ENCODE measurements at places on chromosomes 6 and 20. TPM values are rescaled to one million over a fixed set of nuclear protein-coding genes. Genes with fewer than 3 reads are reported as not detected.

DDO gene
- total RNA-seq: 0.39 TPM

EIF2S2 gene
- total RNA-seq: 82.0 TPM

DYNLT2 gene
- total RNA-seq: 2.1 TPM

STAU1 gene
- 103 TPM for total RNA-seq

NKX2-2 gene
- total RNA-seq: not detected

MRPL18 gene
- total RNA-seq: 98.4 TPM

CLPSL1 gene
- not detected for total RNA-seq

PHF1 gene
- total RNA-seq: 51.6 TPM

TUBB2B gene
- 22.7 TPM for total RNA-seq

HMGA1 gene
- 444 TPM for total RNA-seq

SLC17A1 gene
- not detected for total RNA-seq

EFCAB8 gene
- total RNA-seq: 1.1 TPM

TMEM151B gene
- 0.18 TPM for total RNA-seq

MACROD2 gene
- total RNA-seq: 1.2 TPM

HLA-DRB5 gene
- not detected for total RNA-seq

BPIFA1 gene
- not detected for total RNA-seq

- peak; percentile 76 for DNase-seq
Measured at GRCh38 chr6:56729719-56730118, 87.0 kb upstream of the DST start.

DNA sequence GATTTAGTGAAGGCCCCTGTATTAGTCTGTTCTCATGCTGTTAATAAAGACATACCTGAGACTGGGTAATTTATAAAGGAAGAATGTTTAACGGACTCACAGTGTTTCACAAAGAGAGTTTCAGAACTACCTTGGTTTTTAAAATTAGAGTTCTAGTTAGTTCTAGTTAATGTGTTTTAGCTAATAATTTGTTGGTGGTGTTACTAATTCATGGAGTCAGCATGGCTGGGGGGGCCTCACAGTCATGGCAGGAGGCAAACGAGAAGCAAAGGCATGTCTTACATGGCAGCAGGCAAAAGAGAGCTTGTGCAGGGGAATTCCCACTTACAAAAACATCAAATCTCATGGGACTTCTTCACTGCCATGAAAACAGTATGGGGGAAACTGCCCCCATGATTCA lies 12.0 kb upstream of the SLC17A3 start:
- DNase-seq: no peak

DNA sequence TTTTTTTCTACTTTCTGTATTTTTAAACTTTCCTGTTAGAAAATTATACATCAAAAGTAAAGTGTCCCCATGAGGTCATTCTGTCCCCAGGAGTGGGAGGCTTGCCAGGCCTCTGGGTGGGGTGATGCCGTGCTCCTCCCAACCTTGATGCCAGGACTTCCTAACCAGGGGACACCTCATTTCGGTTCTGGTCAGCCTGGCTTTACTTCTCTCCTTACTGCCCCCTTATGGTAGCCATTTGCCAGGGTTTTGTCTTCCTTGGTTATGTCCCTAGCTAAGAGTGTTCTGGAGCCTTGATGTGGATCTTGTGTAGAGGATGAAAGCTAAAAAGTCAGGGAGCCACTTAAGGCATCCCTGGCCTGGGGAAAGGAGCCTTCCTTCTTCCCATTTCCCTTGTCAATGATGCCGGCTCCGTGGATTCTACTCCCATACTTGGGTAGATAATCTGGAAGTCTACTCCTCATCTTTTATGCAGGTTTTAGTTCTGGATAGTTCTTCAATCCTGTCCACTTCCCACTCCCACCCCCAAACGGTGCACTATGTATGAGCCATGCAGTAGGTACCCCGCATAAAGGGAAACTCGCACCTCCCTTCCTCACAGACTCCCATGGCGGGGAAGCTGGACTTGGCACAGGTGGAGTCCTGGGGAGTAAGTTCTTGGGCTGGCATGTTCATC lies 164.1 kb upstream of the SALL4 start:
- peak; percentile 65 for DNase-seq

DNA sequence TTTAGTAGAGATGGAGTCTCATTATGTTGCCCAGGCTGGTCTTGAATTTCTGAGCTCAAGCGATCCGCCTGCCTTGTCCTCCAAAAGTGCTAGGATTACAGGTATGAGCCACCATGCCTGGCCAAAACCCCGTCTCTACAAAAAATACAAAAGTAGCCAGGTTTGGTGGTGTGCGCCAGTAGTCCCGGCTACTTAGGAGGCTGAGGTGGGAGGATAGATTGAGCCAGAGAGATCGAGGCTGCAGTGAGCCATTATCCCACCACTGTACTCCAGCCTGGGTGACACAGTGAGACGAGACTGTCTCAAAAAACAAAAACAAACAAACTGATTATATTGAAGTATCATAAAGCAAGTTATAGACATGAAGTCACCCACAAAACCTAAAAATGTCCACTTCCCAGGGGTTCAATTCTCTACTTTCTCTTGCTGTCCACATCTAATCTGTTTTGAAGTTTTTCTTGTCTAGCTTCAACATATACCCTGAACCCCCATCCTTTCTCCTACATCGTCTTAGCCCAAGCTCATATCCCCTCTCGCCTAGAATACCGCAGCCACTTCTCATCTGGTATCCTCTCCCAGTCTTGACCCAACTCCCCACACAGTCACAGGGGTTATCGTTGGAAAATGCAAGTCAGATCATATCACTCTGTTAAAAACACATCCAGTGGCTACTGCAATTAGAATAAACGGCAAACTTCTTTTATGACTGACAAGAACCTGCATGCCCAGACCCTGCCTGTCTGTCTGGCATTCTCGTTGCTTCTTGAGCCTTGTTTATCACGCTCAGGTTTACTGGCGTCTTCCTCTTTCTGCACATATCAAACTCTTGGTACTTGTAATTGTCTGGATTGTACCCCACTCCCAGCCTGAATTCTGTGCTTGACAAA lies 20.1 kb upstream of the NCOA3 start:
- DNase-seq: no peak

- DNase-seq: no peak
Measured at GRCh38 chr6:68651011-68651985, 16.2 kb downstream of the ADGRB3 start.

DNA sequence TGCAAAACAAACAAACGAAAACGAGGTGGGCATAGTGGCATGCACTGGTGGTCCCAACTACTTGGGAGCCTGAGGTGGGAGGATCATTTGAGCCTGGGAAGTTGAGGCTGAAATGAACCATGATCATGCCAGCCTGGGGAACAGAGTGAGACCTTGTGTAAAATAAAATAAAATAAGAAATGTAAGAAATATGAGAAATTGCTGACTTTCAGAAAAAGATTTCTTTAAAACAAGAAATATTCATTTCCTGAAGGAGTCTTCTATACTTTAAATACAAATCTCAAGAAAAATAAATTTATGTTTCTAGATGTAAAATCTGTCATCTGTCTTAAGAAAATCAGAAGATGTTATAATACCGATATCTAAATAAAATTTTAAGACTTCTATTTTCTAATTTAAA lies 96.7 kb upstream of the ENPP5 start:
- DNase-seq: no peak

DNA sequence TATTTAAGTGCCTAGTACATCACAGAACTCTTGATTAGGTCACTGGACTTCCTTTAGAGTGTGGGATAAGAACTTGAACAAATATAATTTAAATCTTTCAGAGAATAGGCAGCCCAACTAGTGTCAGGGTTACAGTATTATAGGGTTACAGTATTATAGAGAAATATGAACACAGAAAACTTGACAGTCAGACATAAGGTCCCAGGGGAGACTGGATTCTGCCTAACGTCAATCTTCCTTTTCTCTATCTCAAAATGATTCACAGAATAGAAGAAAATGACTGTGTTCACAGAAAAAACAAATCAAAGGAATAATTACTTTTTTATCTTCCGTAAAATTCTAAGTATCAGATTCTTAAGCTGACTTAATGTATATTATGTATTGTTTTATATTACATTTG lies 623.8 kb downstream of the HTR1B start:
- DNase-seq: no peak

DNA sequence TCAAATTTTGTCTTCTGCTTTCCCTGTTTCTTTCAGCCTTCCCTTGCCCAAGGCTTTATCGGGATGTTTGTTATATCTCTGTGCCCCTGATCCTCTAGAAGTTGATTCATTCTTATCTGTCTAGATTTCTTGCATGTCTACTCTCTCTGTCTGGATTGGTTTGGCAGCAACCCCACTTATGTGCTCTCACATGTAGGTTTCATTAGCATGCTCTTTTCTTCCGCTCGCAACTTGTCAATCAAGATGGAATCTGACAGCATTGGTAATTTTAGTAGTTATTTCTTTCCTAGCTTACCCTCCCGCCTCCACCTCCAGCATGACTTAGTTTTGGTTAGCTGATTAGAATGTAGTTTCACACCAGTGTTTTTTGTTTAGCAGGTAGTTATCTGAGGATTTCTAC lies 39.3 kb downstream of the LRRC1 start:
- no peak for DNase-seq

DNA sequence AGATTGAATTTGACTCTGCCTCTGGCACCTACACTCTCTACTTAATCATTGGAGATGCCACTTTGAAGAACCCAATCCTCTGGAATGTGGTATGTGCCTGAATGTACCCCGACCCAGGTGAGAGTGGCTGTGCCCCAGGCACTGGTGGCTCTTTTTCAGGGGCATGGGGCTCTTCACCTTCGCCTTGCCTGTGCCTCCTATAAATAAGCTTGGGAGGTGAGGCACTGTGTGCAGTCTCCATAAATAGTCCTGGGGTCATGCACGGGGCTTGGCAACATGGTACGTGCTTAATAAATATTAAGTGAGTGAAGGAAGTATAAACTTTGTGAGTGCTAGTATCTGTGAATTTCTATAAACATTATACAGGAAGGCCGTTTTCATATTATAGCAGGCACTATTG lies 33.0 kb downstream of the GHRH start:
- no peak for DNase-seq

DNA sequence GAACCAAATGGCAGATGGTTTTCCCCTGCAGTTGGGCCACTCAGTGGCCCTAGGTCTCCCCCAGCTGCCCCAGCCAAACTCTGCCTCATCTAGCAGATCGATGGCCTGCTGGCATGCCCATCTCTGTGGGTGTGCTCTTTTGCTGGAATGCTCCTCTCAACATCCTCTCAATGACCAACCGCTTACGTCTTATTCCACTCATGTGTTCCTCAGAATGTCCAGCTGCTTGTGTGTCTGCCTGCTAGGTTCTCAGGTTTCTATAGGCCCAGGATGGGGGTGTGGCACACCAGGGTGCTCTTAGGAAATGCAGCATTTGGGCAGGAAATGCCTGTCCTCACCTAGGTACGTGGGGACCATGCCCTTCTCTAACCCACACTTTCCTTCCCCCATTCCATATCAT lies 509.9 kb upstream of the SYNCRIP start:
- no peak for DNase-seq

GRCh38 chr6:46996860-46997641 lies 45.1 kb downstream of the ADGRF1 start:
- DNase-seq: no peak

- DNase-seq: no peak
Measured at GRCh38 chr6:14440215-14440910, 322.8 kb downstream of the CD83 start.

DNA sequence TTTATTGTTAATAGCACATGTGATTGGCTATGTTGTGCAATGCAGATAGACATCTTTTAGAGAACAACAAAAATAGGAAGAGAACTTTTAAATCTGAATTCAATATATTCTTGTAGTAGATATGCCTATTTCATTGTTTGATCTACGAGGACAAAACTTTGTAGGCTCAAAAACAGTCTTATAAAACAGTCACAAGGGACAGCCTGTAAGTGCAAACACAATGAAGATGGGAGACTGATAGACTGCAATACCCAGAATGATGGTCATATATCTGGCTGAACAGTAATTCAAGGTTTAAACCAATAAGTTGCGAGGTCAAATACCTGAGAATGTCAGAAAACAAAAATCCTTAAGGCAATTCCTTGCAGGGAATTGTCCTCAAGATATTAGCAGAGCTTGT lies 1342.9 kb upstream of the ADGRB3 start:
- no peak for DNase-seq

DNA sequence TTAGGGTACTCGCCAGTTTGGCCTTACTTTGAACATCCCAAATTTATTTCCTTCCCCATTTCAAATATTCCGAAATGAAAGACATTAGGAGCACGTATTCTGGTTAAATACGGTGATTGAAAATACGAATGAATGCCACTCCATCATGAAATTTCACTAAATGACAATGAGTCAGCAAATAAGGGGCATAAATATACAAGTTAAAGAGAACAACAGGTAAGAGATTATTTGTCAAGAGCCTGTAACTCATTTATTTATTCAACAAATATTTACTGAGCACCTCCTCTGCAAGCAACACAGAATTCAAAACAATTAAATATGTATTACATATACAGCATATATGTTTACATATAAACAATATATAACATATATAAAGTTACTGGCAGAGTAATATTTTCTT lies 44.8 kb downstream of the MYB start:
- no peak for DNase-seq

DNA sequence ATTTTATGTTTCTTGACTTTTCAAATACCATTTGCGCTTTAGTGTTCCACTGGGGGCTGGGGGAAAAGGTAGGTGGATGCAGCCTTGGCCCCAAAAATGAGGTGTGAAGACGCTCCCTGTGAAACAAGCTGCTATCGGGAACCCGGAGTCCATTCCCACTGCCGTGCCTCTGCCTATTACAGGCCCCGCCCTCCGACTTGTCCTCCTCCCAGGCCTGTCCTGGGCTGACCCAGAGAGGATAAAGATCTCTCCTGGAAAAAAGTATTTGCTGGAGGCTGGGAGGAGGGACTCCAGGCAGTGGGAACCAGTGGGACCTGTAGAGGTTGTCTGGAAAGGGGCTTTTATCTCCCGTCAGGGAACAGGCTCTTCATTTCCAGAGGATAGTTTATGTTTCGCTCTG lies 215.0 kb downstream of the SLC24A3 start:
- DNase-seq: no peak

DNA sequence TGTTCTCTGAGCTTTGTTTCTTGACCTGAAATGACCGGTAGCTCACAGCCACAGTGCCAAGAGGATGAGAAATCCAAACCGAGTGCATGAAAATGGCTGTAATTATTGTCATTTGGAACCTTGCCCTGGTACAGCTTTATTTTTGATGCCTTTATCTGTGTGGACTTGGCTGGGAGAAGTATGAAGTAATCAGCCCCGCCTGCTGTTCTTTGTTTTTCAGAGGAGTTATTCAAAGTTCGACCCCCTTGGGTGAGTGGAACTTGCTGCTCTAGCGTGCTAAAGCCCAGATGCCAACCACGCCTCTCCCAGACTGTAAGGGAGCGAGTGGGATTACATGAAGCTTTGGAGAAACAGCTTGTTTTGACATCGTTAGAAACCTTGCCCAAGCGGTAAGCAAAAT lies 48.3 kb downstream of the ECT2L start:
- no peak for DNase-seq

DNA sequence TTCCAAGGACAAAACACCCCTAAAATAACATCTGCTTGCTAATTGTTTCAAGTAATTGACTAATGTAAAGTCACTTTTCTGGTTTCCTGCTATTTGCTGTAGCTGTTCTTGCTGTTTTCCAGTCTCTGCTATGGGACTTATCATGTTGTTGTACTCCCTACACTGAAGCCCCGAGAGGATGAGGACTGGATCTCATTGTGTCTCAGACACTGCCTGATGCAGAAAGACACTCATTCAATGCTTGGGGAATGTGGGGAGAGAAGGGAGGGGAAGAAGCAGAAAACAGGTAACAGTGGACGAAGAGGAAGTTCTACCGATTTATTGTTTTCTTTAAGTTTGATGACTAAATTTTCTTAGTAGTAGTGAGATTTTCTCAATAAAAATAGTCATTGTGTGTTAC lies 79.8 kb downstream of the DOK5 start:
- no peak for DNase-seq

- no peak for DNase-seq
Measured at GRCh38 chr20:3085571-3086072, 1.1 kb upstream of the AVP start.

- no peak for DNase-seq
Measured at GRCh38 chr20:62409931-62410745, 3.1 kb upstream of the CABLES2 start.

Data from Panc1 (cell line).